Hematopoietic multipotent progenitor cell treated with erythropoietin and hydrocortisone succinate and interleukin-3 and kit ligand, for 6 days (in vitro differentiated cells): ENCODE measurements at places on chromosomes 16 and 17.

DNA sequence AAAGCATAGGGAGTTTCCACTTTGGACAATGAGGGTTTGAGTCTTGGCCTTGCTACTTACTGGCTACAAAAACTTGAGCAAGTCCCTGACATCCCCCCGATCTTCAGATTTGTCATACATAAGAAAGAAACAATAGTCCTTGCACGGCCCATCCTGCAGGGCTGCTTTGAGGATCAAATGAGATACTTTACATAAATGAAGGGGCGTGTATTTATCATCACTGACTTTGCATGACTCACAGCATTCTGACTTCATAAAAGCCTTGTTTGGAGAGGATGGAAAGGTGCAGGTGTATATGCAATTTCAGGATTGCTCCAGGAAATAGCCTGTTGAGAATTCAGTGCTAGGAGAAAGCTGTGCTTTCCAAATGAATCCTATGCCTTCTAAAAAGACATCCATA is 465.0 kb upstream of the MAF start:
- no peak for DNase-seq

- no peak for DNase-seq
These were observed 60.6 kb upstream of the CRYM start for GRCh38 chr16:21338537-21339268.

GRCh38 chr17:55259684-55260111 is 5.1 kb upstream of the HLF start:
- DNase-seq = no peak

DNA sequence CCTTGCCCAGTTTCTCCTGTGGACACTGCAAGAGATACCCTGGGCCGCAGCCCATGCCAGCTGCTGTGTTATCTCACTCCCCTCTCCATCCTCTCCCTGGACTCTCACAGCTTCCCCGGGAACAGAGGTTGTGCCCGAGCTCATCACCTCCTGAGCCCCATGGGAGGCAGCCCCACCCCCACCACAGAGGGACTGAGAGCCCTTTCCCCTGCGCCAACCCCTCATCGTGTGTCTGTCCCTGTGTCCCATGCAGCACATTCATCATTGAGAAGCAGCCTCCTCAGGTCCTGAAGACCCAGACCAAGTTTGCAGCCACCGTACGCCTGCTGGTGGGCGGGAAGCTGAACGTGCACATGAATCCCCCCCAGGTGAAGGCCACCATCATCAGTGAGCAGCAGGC is 12.7 kb downstream of the STAT5A start:
- DNase-seq = no peak

- no peak for DNase-seq
These were observed 5.4 kb downstream of the ITGAE start for GRCh38 chr17:3795390-3796102.

GRCh38 chr17:50182783-50183420 is 17.1 kb downstream of the SGCA start:
- no peak for DNase-seq

GRCh38 chr17:61372436-61372835 is 27.2 kb upstream of the TBX2 start:
- no peak for DNase-seq

DNA sequence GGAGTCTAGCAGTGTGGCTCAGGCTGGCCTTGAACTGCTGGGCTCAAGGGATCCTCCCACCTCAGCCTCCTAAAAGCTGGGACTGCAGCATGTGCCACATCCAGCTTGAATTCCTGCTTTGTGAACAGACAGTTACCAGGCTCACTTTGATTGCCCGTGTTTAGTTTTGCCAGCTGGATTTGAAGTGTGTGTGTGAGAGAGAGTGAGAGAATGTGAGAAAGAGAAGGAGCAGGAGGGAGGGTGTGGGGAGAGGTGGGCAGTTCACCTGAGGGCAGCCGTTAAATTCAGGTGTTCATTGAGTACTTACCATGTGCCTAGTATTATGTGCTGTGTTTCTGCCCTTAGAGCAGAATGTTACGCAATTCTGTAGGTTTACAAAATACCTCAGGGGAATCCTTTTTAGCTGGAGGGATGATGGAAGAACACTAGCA is 4.7 kb downstream of the DUSP14 start:
- no peak for DNase-seq

GRCh38 chr17:72457712-72458111 is 336.9 kb downstream of the SOX9 start:
- DNase-seq = no peak

DNA sequence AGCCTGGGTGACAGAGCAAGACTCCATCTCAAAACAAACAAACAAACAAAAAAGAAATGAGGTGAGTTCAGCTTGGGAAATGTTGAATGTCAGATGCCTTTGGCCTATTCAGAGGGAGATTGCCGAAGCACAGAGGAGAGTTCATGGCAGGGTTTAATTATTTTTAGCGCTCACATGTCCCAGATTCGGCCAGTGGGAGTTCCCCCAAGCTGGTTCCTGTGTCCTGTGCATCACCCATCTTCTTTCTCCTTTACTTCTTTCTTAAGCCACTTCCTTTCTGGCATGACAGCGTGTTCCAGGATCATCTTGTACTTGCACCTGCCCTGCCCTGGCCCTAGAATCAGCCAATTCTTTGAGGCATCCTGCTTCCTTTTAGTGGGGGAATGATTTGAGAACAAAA is 9.2 kb downstream of the MPV17L start:
- DNase-seq = no peak

GRCh38 chr16:56462064-56462796 is 10.9 kb downstream of the OGFOD1 start:
- DNase-seq = peak; percentile 68
